Activated CD4-positive, CD25-positive, alpha-beta regulatory T cell (primary cell): ENCODE measurements at places on chromosomes 2 and 18.

DNA sequence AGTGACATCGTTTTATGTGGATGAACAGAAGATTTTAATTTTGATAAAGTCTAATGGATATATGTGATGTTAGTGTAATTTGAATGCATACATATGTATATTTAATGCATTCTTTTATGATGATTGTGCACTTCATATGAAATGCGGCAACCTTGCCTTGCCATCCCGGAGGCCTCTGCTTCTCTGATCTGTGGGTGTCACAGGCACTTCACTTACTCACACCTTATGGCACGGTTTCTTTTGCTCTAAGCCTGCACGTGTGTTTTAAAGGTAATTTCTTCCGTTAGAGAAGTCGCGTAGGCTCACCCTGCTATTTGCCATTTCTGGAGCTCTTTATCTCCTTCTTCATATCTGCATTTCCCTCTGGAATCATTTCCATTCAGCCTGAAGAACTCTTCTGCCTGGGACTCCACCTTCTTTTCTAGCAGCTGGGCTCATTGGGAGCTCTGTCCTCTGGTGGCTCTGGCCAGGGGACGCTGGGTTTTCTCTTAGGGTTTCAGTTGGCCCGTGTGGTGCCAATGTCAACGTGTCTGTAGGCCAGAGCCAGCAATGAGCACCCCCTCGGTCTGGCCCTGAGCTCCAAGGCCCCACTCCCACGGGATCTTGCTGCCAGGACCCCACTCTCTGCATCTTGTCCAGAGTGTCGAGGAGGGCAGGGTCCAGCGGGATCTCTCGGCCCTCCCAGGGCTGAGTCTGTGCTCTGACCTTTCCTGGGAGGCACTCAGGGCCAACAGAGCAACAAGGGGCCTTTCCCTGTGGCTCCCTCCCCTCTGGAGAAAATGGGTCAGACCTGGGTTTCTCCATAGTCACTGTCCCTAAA, 97.3 kb downstream of the RTP5 start:
- DNase-seq, result no peak

DNA sequence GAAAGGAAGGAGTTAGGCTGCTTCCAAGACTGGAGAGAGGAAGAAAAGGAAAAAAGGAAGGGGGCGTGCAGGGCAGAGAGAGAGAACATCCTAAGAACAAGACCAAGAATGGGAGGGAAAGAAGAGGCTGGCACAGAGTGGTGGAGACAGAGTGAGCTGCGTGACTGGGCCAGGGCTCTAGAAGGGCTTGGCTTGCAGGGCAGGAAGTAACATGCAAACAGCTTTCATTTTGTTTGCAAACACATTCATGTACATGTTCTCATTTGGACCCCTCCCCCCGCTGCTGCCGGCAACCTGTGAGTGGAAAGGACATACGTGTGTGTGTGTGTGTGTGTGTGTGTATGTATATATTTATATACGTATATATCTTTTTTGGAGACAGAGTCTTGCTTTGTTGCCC, 46.8 kb upstream of the DNMT3A start:
- no peak for DNase-seq

DNA sequence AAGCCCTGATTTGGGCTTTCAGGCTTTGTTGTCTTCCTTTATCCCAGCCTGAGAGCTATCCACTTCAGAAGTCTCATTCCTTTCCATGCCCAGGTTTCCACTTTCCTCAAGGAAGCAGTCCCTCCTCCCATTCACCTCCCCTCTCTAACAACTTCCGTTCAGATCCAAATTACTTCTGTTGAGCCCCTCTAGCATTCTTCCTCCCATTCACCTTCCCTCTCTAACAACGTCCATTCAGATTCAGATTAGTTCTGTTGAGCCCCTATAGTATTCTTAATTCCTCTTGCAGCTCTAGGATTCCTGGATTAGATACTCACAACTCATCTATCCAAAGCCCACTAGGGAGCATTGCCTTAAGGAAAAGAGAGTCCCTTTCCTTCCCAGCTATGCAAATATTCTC, 216.8 kb downstream of the RAD51AP2 start:
- no peak for DNase-seq

- DNase-seq, result no peak
Measured at GRCh38 chr2:71467180-71467815, 13.9 kb downstream of the DYSF start.

DNA sequence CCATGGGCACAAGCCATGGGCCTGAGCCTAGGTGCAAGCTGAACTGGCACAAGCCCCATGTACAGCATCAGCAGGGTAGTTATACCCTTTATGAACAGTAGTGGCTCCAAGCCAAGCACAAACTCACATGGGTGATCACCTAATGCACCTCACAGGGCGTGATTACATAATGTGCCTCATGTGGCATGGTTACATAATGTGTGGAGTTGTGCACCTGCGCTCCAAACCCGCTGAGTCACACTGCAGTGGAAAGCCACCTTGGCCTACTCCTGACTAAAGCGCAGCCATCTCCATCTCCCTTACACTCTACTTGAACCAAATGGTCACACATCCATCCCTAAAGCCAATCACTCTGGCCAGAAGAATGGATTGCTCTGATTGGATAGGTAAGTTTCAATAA, 279.7 kb downstream of the MBD2 start:
- no peak for DNase-seq

DNA sequence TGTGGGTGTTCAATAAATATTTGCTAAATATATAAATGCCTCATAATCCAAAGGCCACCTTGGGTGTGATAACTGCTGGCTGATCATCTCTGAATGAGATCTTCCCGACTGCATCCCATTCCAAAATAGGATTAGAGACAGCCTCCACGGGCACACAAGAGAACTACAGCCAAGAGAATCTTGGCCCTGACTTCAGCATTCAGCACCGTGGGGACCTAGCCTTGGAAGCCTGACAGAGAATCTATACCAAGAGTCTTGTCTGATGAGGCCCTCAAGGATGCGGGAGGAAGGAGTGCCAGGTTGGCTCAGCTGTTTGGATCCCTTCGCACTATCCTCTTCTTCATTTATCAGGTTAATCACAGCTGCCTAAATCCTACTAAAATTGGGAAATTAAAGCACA, 85.8 kb downstream of the RBM43 start:
- DNase-seq, result no peak

DNA sequence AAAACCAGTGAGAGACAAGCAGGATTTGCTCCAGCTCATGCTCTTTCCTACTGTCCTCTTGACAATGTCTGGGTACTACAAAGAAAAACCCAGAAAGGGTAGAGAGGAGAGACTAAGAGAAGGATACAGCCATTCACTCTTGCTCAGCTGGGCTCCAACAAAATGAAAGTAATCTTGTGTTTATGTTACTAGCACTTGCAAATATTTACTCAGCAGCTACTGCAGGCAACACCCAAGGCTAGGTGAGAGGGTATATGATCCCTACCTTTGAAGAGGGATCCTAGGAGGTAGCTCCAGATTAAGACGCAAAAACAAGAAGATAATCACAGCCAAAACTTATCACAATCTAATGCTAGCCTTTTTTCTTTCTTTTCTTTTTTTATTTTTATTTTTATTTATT, 329.6 kb upstream of the ACVR2A start:
- DNase-seq, result no peak

- no peak for DNase-seq
Measured at GRCh38 chr18:67276638-67277037, 239.9 kb downstream of the DSEL start.

GRCh38 chr2:16142383-16143361, 202.3 kb downstream of the MYCN start:
- DNase-seq, result no peak

DNA sequence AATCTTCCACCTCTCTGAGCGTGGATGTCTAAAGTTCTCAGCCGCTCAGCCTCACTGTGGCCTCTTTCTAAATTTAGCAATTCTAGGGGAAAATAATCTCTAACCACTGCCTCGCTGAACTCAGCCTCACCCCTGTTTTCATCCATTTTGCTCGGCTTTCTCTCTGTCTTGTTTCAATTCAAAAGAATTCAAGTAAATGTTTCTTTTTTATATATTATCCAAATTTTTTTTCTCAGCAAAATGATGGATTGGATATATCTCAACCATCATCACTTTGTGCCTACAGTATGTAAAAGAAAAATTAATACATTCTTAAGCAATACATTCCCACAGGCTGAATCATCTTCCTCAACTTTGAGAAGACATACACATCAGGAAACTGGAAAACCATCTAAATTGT, 24.0 kb upstream of the GALNT5 start:
- DNase-seq, result no peak

- DNase-seq, result no peak
Measured at GRCh38 chr2:70509565-70509964, 44.1 kb downstream of the TGFA start.

DNA sequence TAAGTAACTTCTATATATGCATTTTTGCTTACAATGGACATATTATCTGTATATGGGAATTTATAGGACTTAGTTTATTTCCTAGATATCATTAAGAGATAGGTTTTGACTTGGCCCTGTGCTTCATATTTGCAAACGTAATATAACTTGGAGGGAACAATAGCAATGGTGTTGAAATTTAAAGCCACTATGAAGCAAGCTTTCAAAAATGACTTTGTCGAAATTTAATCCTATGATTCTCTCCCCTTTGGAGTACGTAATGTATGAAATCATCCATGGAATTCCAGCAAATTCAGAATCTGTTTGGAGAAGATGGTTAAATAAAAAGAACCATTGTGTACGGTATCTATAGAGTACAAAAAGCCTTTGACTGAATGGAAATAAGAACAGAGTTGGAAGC, 486.3 kb downstream of the ARHGAP15 start:
- DNase-seq, result no peak

DNA sequence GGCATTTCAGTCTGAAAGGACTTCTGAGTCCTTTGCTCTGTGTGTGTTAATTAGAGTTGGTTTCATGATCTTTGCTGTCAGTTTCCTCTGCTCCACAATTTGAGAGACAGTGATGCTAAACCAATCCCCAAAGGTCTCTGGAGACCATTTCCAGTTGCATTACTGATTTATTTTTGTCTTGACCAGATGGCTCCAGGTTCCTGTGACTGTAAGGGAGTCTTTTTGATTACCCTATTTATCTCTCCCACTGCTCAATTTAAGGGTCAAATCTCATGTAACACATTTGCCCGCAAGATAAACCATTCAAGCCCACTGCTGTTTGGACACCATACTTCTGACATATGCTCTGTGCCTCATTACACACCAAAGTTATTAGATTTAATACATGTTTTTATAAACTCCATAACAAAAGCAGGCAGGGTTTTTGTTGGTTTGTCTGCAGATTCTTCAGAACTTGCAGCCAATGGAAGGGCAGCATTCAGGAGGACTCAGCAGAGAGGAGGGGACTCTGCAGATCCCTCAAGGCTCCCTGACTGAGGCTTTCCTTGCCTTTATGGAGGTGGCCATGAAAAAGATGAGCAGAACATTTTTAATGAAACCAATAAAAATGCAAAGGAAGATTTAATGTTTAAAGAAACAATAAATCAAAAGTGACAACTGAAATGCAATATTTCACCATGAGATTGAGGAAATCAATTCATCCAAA, 889.3 kb upstream of the CELF4 start:
- no peak for DNase-seq

DNA sequence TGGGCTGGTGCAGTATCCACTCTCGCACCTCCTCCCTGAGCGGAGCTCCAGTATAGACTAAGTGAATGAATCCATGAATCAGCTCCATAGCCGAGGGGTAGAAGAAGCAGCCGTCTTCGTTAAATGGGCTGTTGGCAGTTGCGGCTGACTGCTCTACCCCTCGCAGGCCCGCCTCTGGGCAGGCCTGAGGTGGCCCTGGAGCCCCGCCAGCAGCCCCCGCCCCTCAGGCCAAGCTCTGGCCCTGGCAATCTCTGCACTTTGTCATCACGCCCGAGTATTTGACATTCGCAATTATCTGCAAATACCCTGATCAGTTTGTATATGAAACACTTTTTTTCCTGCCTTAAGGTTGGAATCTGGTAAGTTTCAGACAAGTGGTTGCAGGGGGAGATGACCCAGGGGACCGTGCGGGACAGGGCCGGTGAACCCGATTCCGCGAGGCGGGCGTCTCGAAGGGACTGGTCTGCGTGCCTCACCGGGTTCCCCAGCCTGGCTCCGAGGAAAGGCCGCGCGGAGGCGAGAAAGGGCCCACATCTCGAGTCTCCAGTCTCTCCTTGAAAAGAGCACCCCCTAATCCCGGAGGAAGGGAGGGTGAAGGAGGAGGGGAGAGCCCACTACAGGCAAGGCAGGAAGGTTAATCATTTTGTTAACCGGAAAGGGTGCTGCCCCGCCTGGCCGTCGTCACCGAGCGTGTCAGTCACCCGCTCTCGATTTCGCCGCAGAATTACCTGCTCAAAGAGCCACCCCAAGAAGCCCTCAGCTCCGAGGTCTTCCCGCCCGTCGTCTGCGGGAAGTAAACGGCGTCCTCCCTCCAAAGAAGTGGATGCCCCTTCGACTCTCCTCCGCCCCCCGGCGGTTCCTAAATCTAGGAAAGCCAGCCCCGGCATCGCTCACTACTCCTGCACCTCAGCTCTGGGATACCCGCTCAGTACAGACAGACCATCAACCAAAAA, 11.1 kb upstream of the SATB2 start:
- no peak for DNase-seq

DNA sequence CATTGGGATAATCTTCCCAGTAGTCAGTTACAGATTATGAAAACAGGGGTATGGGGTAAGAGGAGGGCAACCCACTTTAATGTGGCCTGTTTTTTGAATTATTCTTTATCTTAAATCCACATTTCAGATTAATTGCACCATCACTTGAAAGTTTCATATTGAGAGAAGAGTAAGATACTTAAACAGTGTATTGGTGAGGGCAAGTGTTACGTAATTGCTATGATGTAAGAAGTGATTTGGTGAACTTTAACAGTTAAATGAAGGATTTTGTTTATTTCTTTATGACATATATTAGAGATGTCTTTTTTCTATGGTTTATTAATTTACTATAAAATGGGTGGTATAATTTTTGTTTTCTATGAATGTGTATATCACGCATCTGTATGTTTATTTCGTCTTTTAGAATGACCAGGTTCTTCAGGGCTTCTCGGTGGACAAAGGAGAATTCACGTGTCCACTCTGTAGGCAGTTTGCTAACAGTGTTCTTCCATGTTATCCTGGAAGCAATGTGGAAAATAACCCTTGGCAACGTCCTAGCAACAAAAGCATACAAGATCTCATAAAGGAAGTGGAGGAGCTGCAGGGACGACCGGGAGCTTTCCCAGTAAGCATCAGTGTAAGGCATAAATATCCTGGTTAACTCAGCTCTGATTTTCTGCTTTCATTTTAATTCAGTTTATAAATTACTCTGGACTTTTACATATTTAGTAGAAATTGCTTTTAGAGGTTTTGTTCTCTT, 171.2 kb upstream of the MYO3B start:
- DNase-seq, result no peak

DNA sequence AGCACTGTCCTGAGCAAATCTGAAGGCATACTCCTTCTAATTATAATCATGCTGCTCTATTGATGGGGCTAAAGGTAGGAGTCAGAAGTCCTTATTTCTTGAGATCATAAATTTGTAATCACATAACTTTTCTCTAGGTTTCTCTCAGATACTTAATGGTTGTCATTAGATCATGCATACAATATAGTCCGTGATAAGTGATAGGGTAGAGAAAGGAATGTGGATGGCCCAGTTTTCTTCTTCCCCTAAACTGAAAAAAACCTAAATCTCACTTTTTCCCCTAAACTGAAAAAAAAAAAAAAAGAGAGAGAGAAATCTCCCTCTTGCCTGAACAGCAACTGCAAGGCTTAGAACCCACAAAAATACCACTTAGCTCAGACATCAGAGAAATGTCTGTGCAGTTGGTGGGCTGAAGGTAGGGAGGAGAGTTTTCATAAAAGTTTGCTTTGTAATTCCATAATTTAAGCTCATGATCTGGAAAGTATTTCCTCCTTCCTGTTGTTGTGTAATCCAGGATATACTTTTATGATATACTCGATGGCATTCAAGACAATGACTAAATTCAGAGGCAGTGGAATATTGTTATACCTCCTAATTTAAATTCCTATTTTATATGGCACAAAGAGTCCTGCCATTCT, 79.3 kb upstream of the ITPRID2 start:
- no peak for DNase-seq
